H1 (cell line): ENCODE measurements at places on chromosomes 4 and X. TPM values are rescaled to one million over a fixed set of nuclear protein-coding genes. Genes with fewer than 3 reads are reported as not detected.

DNA sequence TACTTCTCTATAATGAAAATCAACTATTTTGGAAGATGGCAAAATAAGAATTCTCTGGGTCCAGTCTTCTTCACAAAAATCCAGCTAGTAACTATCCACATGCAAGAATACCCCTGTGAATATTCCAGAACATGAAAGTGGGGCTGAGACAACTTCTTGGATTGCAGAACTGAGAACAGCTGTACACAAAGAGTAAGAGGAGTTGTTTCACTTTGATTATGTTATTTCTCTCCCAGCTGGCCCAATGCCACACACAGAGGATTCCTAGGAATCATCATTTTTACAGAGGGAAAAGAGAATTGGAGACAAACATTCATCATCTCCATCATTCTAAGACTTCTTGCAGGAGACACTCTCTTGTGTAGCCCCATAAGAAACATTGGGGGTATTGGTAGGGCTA is 782.2 kb upstream of the LCORL start:
- DNase-seq: no peak

DNA sequence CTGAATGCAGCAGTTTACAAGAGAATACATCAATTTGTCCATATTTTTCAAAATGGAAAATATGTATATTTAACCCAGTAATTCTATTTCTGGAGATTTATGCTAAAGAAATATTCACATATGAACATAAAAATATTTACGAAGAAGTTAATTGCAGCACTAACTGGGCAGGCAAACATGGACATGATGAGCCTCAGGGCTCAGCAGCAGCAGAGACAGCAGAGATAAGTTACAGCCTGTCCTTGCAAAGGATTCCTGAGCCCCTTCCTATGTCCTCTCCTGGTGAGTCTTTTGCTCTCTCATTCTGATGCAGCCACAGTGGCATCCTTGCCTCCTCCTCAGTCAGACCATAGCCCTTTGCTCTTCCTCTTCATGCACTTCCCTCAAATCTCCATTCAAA is 680.6 kb upstream of the CPEB2 start:
- no peak for DNase-seq

- no peak for DNase-seq
Observed at GRCh38 chr4:24063731-24064130, 173.9 kb upstream of the PPARGC1A start.

Gene ETNPPL
- 2.5 and 3.9 TPM in 2 replicates for total RNA-seq

Gene CD40LG
- not detected in 2 replicates for total RNA-seq

- no peak for DNase-seq
Observed at GRCh38 chr4:174117445-174117844, 166.0 kb downstream of the FBXO8 start.

DNA sequence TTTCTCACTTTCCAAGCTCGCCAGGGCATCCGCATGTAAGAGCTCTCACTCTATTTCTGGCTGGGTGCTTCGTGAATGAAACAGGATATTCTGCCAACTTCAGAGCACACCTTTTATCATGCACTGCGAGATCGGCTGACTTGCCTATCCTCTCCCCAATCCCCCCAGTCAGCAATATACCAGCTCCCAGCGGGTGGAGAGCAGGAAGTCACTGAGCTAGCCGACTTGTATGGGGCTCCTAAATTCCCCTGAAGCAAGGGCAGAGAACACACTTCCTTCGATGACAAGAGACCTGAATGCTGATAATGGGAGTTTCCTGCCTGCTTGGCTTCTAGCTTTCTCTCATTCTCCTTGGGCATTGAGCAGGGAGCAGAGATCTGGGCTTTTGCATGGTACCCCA is 33.8 kb upstream of the MAMLD1 start:
- no peak for DNase-seq

Gene SULT1B1
- total RNA-seq: not detected in 2 replicates
